ENCODE measurements at places on chromosomes 12 and 14.
A peak's percentile ranks its signal among the peaks of the same experiment; 100 is the strongest.

DNA sequence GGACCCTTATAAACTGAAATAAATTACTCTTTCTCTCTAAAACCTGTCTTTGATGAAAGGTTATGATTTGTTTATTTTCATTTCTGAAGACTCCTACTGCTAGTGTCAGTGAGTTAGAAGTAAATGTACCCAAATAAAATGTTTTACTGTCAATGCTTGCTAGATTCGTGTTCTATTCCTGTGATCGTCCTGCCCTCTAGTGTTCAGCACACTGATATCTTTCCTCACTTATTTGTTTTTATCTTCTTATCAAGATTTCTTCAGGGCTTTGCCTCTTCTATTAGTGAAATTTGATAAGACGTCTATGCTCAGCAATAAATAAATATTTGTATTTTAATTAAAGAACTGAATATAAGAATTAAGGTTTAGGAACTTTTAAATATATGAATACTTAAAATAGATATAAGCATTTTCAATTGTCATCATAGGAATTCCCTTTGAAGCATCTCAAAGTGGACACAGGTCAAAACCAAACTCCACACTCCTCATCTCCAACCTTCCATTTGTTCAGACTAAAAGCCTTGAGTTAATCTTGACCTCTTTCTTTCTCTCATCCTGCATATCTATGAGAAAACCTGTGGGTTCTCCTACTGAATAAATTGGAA lies 75.8 kb downstream of the C12orf50 start:
- peak; percentile 13 for DNase-seq

GRCh38 chr12:11729008-11729407 lies 79.5 kb downstream of the ETV6 start:
- no peak for DNase-seq

DNA sequence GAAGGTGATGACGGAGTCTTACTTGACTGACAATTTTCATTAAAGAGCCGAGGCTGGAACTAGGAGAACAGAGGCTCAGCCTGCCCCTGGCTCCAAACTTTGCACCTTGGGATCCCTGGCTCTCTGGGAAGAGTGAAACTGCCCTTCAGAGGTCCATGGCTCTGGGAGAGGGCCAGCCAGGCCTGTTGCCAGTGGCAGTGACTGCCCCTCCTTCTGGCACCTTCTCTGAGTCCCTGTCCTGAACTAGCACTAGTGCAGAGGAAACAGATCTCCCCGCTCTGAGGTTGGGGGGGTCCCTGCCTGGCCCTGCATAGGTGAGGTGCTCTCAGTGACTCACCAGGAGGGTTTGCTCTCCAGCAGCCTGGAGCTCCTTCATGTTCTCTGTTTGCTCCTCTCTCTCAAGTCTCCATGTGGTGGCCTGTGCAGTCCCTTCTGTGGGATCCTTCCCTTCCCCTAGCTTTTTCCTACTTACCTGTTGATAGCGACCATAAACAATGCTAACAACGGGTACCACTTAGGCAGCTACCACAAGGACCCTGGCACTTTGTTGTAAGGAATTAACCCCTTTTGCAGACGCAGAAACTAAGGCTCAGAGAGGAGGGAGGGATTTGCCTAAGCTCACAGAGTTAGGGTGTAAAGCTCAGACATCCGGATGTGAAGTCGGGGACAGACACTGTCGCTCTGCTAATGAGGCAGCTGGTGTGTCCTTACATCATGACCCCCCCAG lies 22.4 kb downstream of the FAM222A start:
- no peak for DNase-seq

DNA sequence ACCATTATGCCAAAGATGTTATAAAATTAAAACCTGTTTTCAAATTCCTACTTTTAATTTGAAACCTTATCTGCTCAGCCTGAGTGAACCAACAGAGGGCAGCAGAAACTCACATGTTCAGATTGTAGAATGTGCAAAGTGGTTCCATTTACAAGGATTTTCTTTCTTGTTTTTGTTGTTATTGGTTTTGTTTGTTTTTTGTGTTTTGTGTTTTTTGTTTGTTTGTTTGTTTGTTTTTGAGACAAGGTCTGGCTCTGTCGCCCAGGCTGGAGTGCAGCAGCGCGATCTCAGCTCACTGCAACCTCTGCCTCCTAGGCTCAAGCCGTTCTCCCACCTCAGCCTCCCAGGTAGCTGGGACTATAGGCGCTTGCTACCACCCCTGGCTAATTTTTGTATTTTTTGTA lies 22.8 kb upstream of the GARIN2 start:
- DNase-seq = no peak

GRCh38 chr14:102973706-102974285 lies 51.3 kb downstream of the AMN start:
- DNase-seq = no peak

DNA sequence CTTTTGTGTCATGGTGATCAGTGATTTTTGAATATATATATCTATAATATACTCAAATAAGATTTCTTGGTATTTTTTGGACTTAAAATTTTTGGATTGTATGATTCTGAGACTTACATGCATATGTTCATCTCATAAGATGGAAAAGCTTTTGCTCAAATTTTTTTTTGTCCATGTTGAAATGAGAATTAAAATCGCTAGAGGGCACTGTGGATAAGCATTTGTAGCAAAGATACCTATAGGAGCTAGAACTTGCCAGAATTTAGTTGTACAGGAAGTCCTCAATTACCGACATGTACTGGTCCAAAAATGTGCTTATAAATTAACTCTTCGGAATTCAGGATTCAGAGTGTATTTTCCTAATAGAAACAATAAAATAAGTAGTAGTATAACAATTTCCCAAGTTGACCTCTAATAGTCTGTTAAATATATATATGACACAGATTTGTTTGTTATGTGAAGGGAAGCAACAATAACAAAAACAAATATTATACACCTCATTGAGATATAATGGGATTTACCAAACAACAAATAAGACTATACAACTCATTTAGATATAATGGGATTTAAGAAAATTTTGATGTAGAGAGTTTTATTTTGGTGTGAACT lies 179.6 kb downstream of the TMEM117 start:
- DNase-seq = peak; percentile 37

DNA sequence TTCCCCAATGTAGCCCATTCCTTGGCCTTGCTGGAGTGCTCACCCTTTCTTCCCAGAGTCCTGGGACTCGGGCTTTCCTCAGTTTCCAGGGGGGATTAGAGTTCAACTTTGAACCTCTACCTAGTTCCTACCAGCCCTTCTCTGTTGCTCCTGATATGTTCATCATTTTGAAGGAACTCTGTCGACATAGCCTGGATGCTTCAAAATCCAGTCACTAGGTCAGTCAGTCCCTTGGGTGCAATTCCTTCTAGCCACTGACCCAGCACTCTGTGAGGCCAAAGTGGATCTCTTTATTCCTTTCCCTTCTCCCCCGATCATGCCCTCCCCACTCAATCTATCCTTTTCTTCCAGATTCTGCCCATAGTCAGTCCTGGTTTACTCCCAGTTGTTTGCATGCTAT lies 72.3 kb upstream of the TMCC3 start:
- no peak for DNase-seq

- DNase-seq = no peak
Observed at GRCh38 chr12:65934480-65935115, 110.3 kb downstream of the HMGA2 start.

DNA sequence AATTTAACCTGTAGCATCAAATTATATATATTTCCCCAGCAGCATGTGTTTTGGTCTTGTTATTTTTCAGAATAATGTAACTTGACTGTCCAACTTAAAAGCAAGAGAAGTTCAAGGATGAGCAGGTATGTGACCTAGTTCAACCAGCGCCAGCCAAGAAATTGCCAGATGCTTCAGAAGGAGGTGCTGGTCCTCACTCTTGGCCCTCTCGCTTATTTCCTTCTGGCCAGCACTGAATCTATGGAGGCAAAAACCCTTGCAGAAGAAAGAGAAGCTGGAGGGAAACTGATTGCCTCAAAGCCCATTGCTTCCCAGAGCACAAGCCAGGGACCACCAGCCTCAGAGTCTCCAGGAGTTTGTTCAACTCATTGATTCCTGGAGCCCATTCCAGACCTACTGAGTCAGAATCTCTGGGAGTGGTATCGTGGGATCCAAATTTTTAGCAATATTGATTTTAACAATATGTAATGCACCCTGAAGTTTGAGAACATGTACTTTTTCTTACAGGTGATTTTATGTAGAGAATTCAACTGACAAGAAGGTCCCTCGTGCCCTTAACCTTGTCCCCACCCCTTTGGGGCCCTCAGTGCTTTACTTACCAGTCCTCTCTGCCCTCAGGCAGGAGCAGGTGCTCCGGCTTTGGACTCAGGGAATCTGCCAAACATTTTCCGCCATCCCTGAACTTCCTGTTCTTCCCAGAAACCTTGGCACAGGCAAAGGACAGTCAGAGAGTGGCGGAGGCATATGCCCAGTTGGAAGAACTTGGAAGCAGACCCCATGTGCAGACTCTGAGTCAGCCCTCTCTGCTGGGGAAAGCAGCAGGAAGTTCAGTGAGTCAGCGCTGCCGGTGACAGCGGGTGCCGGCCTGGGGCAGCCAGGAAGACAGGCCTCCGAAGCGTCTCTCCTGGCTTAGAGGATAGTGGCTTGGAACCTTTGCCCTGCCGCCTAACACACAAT lies 10.4 kb downstream of the BEST3 start:
- DNase-seq = peak; percentile 77

DNA sequence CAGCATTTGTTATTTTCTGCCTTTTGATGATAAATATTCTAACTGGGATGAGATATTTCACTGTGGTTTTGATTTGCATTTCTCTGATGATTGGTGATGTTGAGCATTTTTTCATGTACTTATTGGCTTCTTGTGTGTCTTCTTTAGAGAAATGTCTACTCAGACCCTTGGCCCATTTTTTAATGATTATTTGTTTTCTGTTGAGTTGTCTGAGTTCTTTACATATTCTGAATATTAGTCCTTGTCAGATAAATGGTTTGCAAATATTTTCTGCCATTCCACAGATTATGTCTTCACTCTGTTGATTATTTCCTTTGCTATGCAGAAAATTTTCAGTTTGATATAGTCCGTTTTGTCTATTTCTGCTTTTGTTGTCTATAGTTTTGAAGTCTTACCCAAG lies 317.0 kb downstream of the CEP128 start:
- DNase-seq = no peak

DNA sequence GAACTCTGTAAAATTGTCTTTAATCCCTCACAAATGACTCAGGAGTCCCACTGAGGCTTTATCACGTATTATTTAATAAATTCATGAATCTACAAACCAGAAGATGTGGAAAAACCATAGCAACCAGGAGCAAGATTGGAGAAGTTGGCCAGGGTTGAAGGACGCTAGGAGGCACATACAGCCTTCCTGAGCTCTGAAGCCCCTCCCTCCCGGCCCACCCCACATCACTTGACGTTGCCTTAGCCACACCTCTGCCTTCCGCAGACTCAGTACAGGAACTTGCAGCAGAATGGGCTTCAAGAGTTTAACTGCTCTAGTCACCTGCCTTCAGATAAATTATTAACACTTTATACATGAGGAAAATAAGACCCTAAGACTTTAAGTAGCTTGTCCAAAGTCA lies 33.9 kb downstream of the SLC35F4 start:
- DNase-seq = no peak

- DNase-seq = no peak
Observed at GRCh38 chr14:91911474-91912032, 35.9 kb downstream of the FBLN5 start.

GRCh38 chr12:103813426-103813825 lies 27.6 kb downstream of the NT5DC3 start:
- DNase-seq = no peak

- no peak for DNase-seq
Observed at GRCh38 chr12:111775205-111776193, 8.8 kb downstream of the ALDH2 start.

DNA sequence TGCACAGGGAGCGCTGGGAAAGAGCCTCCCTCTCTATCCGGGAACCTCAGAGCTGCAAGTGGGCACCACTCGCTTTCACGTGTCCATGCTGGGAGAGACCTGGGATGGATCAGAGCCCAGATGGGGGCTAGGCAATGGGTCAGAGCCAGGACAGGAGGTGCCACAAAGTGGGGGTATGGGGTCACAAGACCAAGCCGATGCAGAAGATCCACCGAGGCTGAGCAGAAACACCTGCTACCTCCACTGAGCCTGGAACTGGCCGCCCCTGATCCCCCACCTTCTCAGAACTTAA lies 180.9 kb upstream of the SFSWAP start:
- DNase-seq = no peak

DNA sequence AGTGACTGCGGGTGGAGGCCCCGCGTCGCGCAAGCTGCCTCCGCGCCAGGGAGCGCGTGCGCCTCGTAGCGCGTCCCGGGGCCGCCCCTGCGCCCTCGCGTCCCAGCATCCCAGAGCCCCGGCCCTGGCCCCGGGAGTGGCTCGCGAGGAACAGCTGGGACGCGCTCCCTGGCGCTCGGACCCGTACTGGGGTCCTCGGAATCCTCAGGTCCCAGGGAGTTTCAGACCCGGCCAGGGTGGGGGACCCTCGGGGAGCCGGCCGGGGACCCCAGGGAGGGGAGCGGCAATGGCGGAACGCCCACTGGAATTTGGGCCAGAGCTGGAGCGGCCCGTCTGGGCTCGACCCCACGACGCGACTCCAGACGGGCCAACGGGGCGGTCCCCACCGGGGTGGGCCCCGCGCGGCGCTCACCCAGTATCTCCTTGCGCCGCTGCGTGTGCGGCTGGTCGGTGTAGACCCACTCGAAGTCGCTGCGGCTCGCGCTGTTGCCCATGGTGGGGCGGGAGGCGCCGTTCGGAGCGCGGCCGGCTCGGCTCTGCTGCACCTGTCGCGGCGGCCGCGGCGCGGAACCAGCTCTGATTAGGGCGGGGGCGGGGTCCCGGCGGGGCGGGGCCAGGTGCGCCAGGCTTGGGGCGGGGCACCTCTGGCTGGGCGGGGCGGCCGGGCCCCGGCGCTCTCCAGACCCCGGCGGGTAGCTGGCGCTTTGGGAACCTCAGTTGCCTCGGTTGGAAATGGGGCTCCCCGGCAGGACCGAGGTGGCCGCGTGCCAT lies at the start of gene DEGS2:
DEGS2 (minus strand) TSS at position 552 of the 771 bp plus-strand sequence; CDS start at position 494, 58 bp downstream.
- no peak for DNase-seq

GRCh38 chr14:24258119-24258518 lies 4.9 kb downstream of the TGM1 start:
- DNase-seq = no peak

DNA sequence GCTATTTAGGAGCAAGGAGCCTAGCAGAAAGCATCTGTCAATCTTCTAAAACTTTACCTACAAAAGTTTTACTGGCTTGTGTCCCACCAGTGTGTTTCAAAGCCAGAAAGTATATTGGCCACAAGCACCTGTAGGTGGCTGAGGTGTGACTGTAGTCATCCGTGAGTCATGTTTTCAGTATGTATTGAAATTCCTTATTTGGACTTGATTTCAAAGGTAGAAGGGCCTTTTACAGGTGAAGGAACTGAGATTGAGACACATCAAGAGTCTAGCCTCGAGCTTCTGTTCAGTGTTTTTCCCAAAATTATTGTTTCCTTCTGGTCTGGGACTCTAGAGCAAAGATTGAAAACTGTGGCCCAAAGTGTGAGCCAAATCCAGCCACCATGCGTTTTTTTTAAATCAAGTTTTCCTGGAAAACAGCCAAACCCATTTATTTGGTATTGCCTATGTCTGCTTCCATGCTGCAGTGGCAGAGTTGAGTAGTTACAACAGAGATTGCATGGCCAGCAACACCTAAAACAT lies 195.3 kb upstream of the BCL2L14 start:
- no peak for DNase-seq

GRCh38 chr12:10965476-10965875 lies 21.2 kb downstream of the TAS2R50 start:
- no peak for DNase-seq

GRCh38 chr14:50013198-50013918 lies 103.0 kb downstream of the VCPKMT start:
- DNase-seq = no peak

- DNase-seq = no peak
Observed at GRCh38 chr14:74950795-74951442, 4.5 kb downstream of the PGF start.

Data from AG09309 (cell line).